ENCODE measurements at places on chromosomes 11 and 22.
A peak's percentile ranks its signal among the peaks of the same experiment; 100 is the strongest.

DNA sequence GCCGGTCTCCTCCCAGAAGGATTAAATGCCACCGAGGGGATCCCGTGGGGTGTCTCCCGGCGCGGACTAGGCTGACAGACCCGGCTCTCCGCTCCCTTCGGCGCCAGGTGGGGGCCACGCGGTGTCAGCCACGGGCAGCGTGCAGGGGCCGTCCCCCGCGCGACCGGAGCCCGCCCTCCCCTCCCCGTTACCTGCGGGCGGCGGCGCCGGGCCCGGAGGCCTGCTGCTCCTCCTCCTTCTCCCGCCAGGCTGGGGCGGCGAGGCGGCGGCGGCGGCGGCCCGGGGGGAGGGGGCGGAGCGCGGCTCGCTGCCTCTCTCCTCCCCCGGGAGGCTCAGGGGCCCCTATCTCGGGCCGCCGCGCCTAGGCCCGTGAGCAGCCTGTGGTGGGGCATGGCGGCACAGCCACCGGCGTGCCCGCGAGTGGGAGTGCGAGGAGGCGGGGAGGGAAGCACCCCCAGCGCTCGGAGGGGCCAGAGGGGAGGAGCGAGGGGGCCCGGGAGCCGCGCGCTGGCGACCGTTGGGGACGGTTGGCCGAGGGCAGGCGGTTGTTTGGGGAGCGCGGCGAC lies 450 bp downstream of the ZBTB44 start:
- peak; percentile 14 for DNase-seq

DNA sequence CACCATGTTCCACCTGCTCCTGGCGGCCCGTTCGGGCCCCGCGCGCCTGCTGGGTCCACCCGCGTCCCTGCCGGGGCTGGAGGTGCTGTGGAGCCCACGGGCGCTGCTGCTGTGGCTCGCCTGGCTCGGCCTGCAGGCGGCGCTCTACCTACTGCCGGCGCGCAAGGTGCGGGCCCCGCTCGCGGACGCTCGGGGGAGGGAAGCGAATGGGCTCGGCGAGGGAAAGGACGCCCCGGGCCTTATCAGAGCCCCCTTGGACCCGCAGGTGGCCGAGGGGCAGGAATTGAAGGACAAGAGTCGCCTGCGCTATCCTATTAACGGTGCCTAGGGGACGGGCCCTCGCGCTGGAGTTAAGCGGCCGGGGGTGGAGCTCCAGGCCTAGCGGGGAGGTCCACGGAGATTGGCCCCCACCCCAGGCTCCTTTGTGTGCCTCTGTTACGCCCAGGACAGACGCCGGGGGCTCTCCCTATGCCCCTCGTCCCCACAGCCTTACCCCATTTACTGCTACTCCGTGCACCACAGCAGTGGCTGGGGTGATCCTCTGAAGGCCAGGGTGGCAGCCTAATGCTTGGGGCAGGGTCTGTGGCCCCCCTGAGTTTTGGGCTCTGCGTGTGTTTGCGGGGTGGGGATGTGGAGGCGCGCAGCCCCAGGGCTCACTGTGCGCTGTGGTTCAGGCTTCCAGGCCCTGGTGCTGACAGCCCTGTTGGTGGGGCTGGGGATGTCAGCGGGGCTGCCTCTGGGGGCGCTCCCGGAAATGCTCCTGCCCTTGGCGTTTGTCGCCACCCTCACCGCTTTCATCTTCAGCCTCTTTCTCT lies 1.1 kb downstream of the TM7SF2 start:
- DNase-seq: no peak

- no peak for DNase-seq
Observed at GRCh38 chr22:37162221-37163095, 12.7 kb upstream of the IL2RB start.

DNA sequence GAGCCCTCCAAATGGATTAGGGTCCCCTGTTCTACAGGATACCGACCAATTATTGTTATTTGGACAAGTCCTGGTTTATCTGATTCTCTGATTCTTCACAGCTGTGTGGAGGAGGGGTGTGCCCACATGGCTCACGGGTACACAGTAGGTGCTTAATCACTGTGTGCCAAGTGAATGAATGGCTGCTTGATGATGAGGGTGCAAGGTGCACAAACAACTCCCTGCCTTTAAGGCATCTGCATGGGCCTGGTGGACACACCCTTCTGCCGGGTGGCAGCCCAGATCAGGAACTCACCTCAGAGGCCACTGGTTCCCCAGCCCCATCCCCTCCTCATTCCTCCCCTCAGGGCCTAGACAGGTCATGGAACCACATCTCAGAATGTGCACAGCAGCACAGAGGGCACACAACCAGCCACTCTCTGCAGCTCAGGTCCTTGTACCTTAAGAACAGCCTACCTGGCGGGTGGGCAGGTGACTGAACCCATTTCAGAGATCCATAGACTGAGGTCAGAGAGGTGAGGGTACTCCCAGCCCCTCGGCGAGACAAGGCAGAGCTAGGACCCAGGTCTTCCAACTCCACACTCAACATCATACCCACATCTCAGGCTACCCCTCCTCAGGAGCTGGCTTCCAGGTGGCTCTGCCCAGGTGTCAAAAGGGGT lies 50.3 kb downstream of the SHANK2 start:
- DNase-seq: no peak

DNA sequence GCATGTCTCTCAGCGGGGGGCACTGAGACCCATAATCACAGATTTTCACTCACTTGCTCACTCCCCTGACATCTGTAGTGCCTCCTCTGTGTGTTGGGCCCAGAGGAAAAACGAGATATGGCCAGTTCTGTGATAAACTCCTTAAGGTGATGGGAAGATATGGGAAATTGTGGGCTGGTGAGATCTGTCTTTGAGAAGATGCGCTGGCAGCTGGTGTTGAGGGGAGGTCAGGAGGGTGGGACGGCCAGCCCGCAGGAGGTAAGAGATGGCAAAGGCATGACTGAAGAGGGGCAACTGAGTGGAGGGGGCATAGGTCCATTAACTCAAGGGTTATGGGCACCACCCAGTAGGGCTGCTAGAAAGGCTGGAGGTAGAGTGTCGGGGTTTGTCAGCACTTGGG lies 60.1 kb upstream of the CLTCL1 start:
- DNase-seq: no peak

DNA sequence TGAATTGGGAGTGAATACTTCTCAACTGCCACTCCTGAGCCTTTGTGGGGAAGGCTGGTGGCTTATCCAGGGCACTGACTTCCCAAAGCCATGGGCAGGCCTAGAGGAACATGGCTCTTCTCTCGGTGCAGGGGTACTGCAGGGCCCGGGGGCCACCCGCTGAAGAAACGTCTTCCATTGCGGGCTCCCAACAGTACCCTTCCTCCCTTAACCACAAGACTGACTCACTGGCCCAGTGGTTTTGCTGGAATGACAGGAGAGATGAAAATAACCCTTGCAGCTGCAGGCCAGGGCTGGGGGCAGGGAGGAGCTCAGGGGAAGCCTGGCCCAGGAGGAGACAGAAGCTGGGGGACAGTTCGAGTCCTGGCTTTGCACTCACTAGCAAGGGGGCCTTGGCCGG lies 13.5 kb downstream of the TXN2 start:
- no peak for DNase-seq

DNA sequence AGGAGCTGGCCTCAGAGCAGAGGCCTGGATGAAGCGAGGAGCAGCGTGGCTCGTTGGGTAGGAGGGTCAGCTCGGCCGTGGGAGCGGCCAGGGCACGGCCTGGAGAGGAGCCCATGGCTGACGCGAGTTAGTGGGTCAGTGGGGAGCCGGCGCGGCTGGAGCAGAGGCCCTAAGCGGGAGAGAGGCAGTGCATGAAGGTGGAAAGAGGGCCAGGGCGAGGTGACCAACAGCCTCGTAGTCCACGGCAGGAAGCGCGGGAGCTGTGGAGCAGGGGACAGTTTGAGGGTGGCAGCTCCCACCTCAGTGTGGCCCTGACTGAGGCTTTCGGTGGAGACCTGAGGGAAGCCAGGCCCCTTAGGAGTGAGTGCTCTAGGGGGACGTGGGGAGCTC lies 24.1 kb downstream of the DCPS start:
- DNase-seq: no peak

DNA sequence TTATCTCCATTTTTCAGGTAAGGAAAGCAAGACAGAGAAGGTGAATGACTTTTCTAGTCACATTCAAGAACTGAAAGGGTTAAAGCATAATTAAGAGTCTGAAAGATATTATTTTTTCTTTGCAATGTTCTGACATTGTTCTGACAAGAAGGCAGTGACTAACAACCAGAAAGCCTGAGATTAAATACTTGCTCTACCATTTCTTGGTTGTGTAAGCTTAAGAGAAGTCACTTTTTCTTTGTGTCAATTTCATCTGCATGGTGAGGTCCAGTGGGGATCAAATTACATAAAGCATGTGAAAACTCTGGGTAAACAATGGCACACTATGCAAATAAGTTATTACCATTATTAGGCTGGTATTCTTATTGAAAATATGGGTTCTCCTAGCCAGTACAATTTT lies 73.7 kb downstream of the PHF21A start:
- no peak for DNase-seq
